K562 (cell line): ENCODE measurements at places on chromosomes 5 and 9. TPM values are rescaled to one million over a fixed set of nuclear protein-coding genes. Genes with fewer than 3 reads are reported as not detected.
A peak's percentile ranks its signal among the peaks of the same experiment; 100 is the strongest.

DNA sequence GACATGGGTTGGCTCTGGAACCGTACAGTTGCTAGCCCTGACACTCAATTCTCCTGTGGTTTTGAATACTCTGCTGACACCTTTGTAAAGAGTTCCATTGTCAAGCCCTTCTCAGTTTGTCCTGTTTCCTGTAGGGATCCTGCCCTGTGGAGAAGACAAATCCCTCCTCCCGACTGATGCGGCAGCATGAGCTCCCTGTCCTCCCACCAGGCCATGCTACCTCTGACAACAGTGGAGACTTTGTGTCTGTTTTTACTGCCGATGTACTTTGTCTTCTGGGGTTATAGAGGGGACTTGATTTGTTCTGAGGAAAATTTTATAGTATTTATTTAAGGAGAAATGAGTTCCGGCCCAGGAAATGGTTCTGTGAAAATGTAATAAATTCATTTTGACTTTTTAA lies 57.8 kb downstream of the PRLR start:
- no peak for DNase-seq

- DNase-seq = no peak
These were observed 117.0 kb downstream of the PCSK1 start for GRCh38 chr5:96316017-96316416.

GRCh38 chr9:4297786-4298254 lies 2.0 kb downstream of the GLIS3 start:
- DNase-seq = peak; percentile 10

- no peak for DNase-seq
These were observed 831 bp upstream of the SHROOM1 start for GRCh38 chr5:132831095-132831860.

GRCh38 chr9:20989923-20990341 lies 41.5 kb downstream of the HACD4 start:
- no peak for DNase-seq

Gene GFM2
- polyA plus RNA-seq = 44.9 and 54.0 TPM in 2 replicates

Gene LCN10
- 0.16 TPM in 1 of 2 replicates, not detected in the other for polyA plus RNA-seq
